ENCODE measurements at places on chromosomes 2 and 18.

GRCh38 chr18:55920063-55920462, 332.1 kb upstream of the TCF4 start:
- DNase-seq = no peak

DNA sequence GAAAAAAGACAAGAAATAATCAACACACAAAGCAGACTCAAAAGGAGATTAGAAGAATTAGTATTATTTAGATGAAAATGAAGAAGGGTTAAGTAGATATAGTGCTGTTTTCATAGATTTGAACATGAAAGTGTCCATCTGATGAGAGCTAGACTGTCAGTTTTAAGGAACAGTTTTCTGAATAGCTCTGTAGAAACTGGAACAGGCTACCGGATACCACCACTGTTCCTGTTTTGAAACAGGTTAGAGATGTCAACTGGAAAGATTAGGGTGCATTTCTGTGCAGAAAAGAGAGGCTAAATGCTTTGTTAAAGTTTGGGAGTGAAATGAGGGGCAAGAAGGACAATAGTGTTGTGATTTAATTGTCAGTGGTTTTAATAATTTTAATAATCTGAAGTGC, 908.8 kb downstream of the CNTNAP5 start:
- no peak for DNase-seq

GRCh38 chr2:108396845-108397244, 19.1 kb downstream of the SULT1C4 start:
- DNase-seq = no peak

- no peak for DNase-seq
Measured at GRCh38 chr2:221501210-221501882, 70.8 kb downstream of the EPHA4 start.

- DNase-seq = peak; percentile 59
Measured at GRCh38 chr2:176126929-176127773, 2.4 kb upstream of the HOXD8 start.
